Occipital lobe (tissue), 3 donors: ENCODE measurements at places on chromosomes 3 and 15. TPM values are rescaled to one million over a fixed set of nuclear protein-coding genes. Genes with fewer than 3 reads are reported as not detected.

DNA sequence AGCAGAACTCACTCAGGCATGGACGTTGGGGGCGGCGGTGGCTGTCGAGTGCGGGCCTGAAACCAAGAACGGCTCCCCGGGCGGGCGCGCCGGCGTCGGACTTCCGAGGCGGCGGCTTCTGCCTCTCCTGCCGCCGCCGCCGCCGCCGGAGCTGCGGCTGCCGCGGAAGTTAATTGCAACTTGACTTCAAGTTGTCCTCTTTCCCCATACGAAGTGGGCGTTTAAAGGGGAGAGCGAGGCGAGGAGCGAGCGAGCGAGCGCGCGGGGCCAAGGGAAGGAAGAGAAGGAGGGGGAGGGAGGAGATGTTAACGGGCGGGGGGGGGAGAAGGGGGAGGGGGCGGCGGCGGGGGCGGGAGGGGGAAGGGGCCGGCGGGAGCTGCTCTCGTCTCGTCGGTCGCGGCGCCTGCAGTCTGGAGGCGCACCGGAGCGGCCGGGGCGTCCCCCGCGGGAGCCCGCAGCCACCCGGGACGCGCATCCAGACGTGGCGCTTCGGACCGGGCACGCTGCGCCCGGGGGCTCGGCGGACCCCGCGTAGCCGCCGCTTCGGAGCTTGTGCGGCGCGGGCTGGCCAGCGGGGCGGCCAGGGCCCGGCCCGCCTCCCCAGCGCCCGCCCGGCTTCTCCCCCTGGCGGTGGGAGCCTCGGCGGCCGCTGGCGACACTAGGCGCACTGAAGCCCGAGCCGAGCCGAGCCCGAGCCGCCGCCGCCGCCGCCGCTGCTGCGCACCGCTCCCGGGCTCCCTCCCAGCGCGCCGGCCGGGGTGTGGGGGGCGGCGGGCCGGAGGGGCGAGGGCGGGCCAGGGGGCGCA, 19.7 kb upstream of the SATB1 start:
- no peak for DNase-seq

DNA sequence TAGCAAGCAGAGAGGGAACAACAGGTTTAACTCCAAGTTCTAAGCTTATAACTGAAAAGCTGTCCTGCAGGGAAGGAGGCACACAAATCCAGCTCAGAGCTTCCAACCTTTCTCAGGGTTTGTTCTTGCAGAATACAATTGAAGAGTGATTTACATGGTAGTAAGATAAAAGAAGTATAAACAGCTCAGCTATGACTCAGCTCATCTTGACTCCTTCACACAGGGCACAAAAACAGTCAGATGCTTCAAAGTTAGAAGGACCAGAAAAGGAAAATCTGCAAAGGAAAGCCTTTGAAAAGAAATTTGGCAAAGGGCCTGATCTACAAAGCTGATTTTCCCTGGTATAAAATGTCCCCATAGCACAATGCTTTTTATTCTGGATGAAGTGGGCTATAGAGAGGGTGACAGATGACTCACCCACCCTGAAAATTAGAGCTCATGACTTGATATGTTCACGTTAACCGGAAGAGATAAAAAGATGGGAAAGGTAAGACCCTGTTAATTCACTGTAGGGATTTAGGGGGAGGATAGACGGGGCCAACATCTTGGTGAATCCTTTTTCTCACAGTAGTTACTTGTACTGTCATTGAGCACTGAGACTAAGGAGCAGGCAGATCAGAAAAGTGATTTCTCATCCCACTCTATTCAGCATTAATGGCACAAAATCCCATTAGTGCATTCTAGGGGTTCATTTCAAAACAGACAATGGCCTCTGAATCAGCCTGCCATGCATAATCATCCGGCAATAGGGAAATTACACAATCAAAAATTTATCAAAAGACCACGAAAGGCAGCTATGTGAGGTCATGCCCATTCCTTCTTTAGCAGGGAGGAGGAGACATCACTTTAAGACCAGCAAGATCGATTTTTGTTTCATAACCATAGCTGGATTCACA, 143.5 kb downstream of the GAP43 start:
- DNase-seq = no peak

- DNase-seq = peak; percentile 97
Observed at GRCh38 chr3:119498186-119499011, at the start of gene TIMMDC1. TSS of gene TIMMDC1 (plus strand) at chr3:119498547. CDS start at chr3:119498734, 187 bp downstream.

DNA sequence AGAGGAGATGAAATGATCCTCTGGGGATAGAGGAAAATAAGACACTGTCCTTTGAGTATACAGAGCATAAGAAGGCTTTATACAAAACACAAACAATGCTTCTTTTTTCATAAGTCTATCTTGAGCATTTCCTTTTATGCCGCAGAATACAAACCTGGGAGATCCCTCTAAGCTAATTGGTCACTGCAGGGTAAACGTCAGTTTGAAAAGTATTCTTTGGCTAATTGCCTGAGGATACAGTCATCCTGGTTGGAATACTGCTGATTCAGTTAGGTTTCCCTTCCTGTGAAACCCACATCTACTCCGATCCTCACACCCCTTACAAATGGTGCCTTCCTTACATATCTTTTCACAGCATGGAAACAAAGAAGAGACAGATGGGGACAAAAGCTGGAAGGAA, 10.6 kb downstream of the WNT5A start:
- DNase-seq = no peak

DNA sequence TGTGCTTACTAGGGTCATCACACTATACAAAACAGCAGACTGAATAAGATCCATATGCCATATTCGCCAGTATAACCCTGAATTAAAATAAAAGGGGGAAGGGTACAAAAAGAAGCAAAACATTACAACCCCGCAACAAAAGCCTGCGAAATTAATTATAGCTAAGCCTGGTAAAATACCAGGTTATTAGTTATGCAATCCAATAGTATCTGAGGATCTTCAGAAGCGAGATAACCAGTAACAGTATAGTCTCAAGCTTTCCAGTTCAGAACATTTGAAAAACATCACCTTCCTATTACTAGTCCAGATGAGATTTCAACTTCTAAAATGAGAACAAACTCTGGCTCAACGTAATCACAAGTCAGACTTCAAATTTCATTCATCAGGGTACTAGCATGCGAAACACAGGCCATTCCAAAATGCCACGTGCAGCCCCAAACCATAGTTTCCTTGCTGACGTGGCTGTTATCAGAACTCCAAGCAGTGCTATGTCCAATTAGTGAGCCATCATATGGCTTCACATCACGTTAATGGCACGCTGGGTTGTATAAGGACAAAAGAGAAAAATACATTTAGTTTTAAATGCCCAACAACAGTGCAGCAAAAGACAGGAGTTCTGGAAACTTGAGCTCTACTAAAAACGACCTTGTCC, 1.1 kb downstream of the SSR3 start:
- DNase-seq = no peak

DNA sequence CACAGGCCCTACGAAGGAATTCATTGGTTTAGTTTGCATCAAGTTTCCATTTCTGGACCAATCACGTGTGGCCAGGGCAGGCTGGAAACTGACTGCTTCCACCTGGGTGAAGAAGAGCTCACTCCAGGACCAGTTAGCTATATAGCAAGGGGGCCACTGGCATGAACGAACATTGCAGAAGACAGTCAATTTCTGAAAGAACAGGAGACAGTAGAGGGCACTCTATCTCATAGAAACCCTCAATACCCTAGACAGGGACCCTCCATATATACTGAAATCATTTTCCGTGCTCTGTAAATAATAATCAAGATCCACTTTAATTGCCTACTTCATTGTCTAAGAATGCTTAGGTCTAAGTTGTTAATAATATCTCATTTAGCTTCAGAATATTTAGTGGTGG, 215.6 kb downstream of the CADPS start:
- no peak for DNase-seq

Gene ULK4
- total RNA-seq = 21.1 TPM

- DNase-seq = no peak
Observed at GRCh38 chr3:181771120-181771519, 59.4 kb downstream of the SOX2 start.

- peak; percentile 11 for DNase-seq
Observed at GRCh38 chr3:71305231-71306206, 278.0 kb downstream of the FOXP1 start.

DNA sequence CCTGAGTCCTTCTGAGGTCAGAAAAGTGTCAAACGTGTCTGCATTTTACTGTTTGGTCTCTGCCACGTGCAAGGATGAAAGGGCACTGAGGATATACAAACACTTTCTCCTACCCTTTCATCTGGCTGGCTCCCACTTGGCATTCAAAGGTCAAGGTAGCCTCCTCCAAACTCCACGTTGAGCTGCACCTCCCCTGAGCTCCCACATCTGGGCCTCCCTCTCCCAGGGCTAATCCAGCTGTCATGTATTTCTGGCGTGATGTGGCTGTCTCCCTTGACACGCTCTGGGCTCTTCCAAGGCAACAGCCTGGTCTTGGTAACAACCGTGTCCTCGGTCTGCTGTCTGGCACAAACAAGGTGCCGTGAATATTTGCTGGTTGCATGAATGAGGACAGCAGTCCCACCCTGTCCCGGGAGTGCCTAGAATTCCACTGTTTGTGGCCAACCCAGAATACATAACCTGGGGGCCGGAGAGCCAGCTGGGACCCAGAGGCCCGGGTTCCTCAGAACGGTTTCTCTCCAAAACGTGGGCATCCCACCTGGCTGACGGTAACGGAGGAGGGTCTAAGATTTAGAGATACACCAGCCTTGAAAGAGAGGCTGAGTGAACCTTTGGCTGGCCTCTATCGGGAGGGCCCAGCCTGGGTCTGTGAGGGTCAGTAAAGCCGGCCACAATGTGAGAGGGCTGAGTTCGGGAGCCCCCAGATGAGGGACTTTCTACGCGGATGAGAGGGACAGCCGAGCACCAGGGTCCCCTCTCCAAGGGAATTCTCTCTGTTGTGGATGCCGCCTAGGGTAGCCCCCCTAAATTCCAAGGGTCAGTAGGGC, 767 bp downstream of the GLT8D1 start:
- no peak for DNase-seq

DNA sequence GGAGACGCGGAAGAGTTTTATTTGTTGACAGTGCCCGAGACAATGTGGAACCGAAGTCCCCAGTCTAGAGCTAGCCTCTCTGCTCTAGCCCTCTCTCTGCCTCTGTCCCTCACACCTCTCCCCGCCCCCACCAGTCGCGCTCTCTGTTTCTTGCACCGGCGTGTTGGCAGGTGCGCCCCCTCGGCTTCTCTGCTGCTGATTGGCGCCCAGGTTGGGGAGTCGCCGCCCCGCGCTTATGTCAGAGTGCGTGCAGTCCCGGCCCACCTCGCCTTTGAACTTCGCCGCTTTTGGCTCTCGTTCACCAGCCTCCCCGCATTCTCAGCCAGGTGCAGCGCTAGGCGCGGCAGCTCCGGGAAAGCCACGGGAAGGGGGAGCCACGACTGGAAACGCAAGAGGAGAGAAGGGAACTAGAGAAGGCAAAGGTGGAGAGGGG, at the start of gene SOX14:
SOX14 (plus strand) TSS at position 315 of the 433 bp plus-strand sequence. CDS start 470 bp downstream, outside the sequence.
- DNase-seq = no peak

DNA sequence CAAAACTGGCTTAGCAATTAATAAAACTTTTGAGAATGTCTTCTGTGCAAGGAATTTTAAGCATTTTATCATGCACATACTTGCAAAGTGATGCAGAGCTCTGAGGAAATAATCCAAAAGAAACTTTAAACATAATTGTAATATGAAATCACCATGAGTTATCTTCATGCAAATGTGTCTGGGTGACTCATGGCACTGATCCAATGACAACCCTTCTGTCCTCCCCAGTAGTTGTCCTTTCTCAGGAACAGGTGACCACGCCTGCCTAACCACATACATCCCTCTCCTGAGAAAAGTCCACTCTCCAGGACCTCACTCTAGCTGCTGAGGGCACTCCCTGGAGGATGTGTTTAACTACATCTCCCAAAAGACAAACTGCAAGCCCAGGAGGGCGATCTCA, 530.6 kb upstream of the IL12A start:
- no peak for DNase-seq

GRCh38 chr15:101372149-101372577, 77.1 kb upstream of the SNRPA1 start:
- DNase-seq = no peak

DNA sequence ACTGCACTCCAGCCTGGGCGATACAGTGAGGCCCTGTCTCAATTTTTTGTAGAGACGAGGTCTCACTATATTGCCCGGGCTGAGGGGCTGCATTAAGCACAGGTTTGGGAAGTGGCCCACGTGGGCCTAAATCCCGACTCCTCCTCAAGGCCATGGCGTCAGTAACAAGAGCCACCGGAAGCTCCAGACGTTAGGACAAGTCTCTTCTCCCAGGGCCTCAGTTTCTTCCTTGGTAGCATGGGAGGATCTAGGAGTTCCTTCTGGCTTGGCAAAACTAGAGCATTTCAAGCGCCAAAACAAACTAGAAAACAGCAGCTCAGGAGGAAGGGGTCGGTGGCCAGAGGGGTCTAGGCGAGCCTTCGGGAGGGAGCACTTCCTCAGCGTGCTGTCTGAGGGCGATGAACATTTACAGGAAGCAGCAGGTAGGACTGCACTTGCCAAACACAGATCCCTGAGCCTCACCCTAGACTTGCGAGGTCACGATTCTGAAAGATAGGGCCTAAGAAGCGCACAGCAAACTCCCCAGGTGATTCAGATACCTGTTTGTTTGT, 536 bp downstream of the SNAPC5 start:
- no peak for DNase-seq

Gene UQCC5
- total RNA-seq = 4.1 TPM

DNA sequence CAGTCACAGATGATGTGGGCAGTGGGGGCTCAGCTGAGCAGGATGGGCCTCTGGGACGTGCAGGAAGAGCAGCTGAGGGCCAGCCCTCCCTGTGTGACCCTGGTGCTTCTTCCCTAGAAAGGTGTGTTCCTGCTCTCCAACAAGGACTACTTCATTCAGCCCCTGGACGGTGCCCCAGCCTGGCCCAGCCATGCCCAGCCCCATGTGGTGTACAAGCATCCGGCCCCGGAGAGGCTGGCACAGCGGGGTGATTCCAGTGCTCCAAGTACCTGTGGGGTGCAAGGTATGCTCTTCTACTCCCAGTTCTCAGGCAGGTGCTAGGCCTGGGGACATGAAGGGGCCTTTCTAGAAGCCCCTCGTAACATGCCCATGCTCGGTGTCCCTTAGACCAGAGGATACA, 38.3 kb downstream of the SAXO2 start:
- no peak for DNase-seq

DNA sequence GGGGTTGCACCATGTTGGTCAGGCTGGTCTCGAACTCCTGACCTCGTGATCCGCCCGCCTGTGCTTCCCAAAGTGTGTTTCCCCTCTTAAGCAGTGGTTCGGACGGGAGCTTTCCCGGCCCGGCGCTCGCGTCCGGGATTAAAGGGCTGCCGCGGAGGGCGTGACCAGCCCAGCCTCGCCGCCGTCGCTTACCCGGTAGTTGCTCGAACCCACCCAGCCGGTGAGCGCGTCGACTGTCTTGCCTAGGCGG, 513 bp downstream of the CLASP2 start:
- no peak for DNase-seq

GRCh38 chr15:25803036-25803435, 60.1 kb downstream of the ATP10A start:
- DNase-seq = no peak

DNA sequence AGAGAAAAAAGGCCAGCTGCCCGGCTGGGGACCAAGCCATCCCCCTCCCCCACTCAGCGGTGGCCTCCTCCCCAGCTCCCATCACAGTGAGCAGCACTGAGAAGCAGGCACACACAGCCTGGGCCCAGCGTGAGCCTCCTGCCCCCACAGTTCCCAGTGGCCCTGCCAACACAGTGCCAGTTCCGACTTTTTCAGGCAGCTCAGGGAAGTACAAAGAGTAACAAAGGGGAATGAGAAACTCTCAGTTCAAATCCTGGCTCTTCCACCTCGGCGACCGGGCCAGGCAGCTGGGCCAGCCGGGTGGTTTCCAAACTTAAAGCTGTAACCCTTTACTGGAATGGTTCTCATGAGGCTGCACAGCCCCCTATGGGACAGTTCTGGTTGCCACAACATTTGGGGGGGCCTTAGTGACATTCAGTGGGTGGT, 18.5 kb downstream of the TNK2 start:
- peak; percentile 47 for DNase-seq
